Mesangial cell (primary cell): ENCODE measurements at places on chromosomes 2 and 18. TPM values are rescaled to one million over a fixed set of nuclear protein-coding genes. Genes with fewer than 3 reads are reported as not detected.

TEKT4 gene
- total RNA-seq: not detected in 2 replicates

MAP3K19 gene
- total RNA-seq: not detected in 2 replicates

ETAA1 gene
- total RNA-seq: 7.0 and 10.9 TPM in 2 replicates

SCRN3 gene
- total RNA-seq: 7.1 and 10.3 TPM in 2 replicates

C1QL2 gene
- total RNA-seq: not detected in 2 replicates

ADD2 gene
- total RNA-seq: 3.4 and 5.2 TPM in 2 replicates

PLCL1 gene
- total RNA-seq: under 0.01 and 0.51 TPM in 2 replicates

SOCS6 gene
- 13.5 and 13.6 TPM in 2 replicates for total RNA-seq

NYAP2 gene
- total RNA-seq: not detected in 2 replicates

SIGLEC15 gene
- 10.9 and 29.2 TPM in 2 replicates for total RNA-seq

DYTN gene
- total RNA-seq: not detected in 2 replicates

ZNF804A gene
- total RNA-seq: 0.16 and 0.51 TPM in 2 replicates

AQP12B gene
- total RNA-seq: not detected in 2 replicates

SLC4A5 gene
- under 0.01 and 0.51 TPM in 2 replicates for total RNA-seq

CEP192 gene
- total RNA-seq: 13.2 and 20.5 TPM in 2 replicates

ZNF892 gene
- total RNA-seq: 3.7 and 7.0 TPM in 2 replicates
